ENCODE measurements at places on chromosomes 13 and 19. TPM values are rescaled to one million over a fixed set of nuclear protein-coding genes. Genes with fewer than 3 reads are reported as not detected.

Gene URAD
- not detected for total RNA-seq

Gene SYNGR4
- total RNA-seq: not detected

Gene SHISA2
- total RNA-seq: not detected

Gene ZNF682
- 15.5 TPM for total RNA-seq

Gene TNFSF9
- 7.1 TPM for total RNA-seq

Gene ZNF667
- 2.0 TPM for total RNA-seq

Gene HRC
- total RNA-seq: not detected

Gene ZNF497
- 2.1 TPM for total RNA-seq

- DNase-seq: no peak
These were observed 110.8 kb upstream of the C1QTNF9B start for GRCh38 chr13:24007979-24008620.

- DNase-seq: no peak
These were observed 2896.2 kb downstream of the PCDH9 start for GRCh38 chr13:64333888-64334287.

GRCh38 chr19:11797491-11797890 is 832 bp upstream of the ZNF491 start:
- DNase-seq: peak; percentile 40

- no peak for DNase-seq
These were observed 44.4 kb upstream of the FARP1 start for GRCh38 chr13:98098516-98098915.

GRCh38 chr13:71082631-71083030 is 784.4 kb downstream of the DACH1 start:
- DNase-seq: no peak

GRCh38 chr19:35519291-35519690 is 5.8 kb upstream of the DMKN start:
- DNase-seq: no peak

DNA sequence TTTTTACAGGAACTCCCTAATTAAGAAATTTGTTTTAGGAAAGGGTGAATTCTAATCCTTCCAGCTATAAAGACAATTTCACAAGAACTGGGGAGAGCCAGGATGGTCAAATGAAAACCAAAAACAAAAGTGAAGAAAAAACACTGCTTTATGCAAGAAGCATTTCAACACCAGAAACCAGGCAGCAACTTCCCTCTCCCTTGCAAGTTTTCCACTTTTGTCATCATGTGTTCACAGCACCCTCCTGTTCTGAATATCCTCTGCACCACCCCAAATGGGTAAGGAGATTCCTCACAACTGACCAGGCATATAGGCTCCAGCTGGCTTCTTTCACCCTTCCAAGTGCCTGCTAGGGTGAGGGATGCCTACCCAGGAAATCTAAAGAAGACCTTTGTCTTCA is 328.1 kb downstream of the TBC1D4 start:
- DNase-seq: no peak

GRCh38 chr13:110561344-110562035 is at the start of gene RAB20:
Gene RAB20 (minus strand): TSS chr13:110561722. CDS start chr13:110561519, 203 bp downstream.
- DNase-seq: peak; percentile 57
